T-helper 2 cell treated with Interferon-gamma antibody and Interleukin-4, amounts not matched to agents 5 μg/mL and 100 μg/mL, for 36 hours (primary cell): ENCODE measurements at places on chromosomes 3 and 15.

- no peaks in the 10 kb centered on the region for H3K27me3 ChIP-seq
- peaks cover 10% of the 10 kb centered on the region for H3K4me1 ChIP-seq
- H3K27ac ChIP-seq, result no peak overlapping the region
- DNase-seq, result no peak
Measured at GRCh38 chr3:132519914-132520313, 77.2 kb upstream of the ACKR4 start.

GRCh38 chr3:138326866-138327595, 2.6 kb downstream of the NME9 start:
- DNase-seq, result no peak
- H3K4me1 ChIP-seq, result peaks cover 35% of the 10 kb centered on the region
- no peak overlapping the region for H3K27ac ChIP-seq
- no peak overlapping the region for H3K4me3 ChIP-seq
- H3K27me3 ChIP-seq, result no peaks in the 10 kb centered on the region

DNA sequence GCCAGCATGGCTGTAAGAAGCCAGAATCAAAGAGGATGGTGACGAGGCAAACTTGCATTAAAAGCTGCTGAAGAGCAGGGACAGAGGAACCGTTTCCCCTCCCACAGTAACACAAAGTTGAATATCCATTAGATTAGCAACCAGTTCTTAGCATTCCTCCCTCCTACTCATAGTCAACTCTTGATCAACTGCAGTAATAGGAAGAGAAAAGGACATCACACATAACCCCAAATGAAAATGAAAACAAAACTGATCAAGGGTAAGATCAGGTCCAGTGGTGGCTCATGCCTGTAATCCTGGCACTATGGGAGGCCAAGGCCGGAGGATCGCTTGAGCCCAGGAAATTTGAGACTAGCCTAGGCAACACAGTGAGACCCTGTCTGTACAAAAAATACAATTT, 165.2 kb downstream of the GREM1 start:
- no peak overlapping the region for H3K27ac ChIP-seq
- no peak for DNase-seq
- H3K4me1 ChIP-seq, result no peaks in the 10 kb centered on the region
- no peaks in the 10 kb centered on the region for H3K36me3 ChIP-seq
- H3K27me3 ChIP-seq, result peaks cover 3% of the 10 kb centered on the region

DNA sequence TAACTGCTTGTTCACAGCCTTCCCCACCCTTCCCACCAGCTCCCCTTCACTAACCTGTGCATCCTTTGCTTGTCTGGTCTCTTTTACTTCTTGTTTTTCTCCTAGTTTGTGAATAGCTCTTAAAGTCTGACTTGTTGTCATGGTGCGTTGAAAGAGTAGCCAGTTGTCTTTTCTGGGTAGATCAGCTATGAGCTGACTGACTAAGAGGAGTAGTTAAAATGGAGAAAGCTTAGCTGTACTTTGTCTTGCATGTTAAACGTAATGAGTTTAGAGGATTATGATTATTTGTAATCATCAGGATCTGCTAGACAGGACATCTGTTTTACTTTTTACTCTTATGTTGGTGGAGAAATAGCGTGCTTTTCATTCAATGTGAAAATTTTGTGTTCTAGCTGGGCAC, 35.9 kb downstream of the ATP2C1 start:
- no peak overlapping the region for H3K27ac ChIP-seq
- no peaks in the 10 kb centered on the region for H3K27me3 ChIP-seq
- DNase-seq, result no peak

- no peaks in the 10 kb centered on the region for H3K4me1 ChIP-seq
- H3K27me3 ChIP-seq, result peaks cover 7% of the 10 kb centered on the region
- H3K4me3 ChIP-seq, result no peak overlapping the region
- no peak overlapping the region for H3K27ac ChIP-seq
- DNase-seq, result no peak
Measured at GRCh38 chr3:140432229-140432669, 245.6 kb upstream of the TRIM42 start.

DNA sequence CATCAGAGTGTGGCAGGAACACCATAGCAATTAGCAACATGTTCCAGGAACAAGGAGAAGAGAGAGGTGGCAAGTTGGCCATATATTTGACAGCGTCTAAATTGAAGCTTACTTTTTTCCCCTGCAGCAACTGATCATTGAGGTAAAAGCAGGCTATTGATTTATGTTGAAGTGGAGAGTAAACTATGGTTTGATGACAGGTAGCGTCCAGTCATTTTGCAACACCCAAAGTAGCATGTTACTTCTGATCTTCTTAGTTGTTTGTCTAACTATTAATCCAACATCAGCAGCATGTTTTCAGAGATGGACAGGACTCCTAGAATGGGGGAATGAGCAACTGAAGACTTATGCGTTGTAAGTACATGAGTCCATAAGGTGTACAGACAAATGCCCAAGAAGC, 225.8 kb downstream of the ZPLD1 start:
- DNase-seq, result no peak
- no peaks in the 10 kb centered on the region for H3K27me3 ChIP-seq
- no peak overlapping the region for H3K4me3 ChIP-seq
- H3K36me3 ChIP-seq, result no peaks in the 10 kb centered on the region
- H3K27ac ChIP-seq, result no peak overlapping the region

DNA sequence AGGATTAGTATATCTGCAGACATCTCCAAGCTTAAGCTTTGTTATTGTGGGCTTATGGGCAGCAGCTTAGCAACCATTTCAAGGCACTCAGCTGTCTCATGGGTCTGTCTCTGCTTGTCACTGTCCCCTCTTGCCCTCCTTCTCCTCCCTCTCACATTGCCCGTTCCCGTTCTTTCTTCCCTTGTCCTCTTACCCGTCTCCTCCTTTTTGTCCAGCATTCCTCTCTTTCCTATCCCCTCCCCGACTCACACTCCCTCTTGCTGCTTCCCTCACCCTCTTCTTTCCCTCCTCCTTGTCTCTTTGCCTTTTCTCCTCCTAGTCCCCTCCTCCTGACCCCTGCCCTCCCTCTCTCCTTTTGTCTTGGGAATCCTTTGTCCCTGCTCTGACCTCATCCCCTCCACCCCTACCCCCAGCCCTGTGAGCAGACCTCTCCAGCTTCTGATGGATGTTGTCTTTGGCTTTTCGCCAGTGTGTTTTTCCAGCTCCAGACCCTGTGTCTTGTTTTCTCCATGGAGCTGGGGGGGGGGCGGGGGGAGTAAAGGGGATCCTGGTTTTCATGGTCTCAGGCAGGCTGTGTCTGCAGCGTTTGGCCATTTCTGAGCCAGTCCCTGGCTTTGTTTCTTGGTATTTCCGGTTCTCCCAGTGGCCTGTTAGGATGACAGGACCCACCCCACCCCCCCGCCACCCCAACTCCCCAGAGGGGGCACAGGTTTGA, 47.9 kb upstream of the TRAK1 start:
- no peak for DNase-seq
- H3K4me1 ChIP-seq, result peaks cover 15% of the 10 kb centered on the region
- H3K27ac ChIP-seq, result no peak overlapping the region

- no peaks in the 10 kb centered on the region for H3K4me1 ChIP-seq
- peak within 1 kb of the TSS; percentile 22 for H3K4me3 ChIP-seq
- no peaks in the 10 kb centered on the region for H3K36me3 ChIP-seq
- peaks cover 51% of the 10 kb centered on the region for H3K27me3 ChIP-seq
Measured at GRCh38 chr15:69298697-69299441, at the start of gene PAQR5. PAQR5 (plus strand) TSS chr15:69298912; CDS start chr15:69360081, 61,169 bp downstream.

- H3K36me3 ChIP-seq, result peaks cover 20% of the 10 kb centered on the region
- H3K27me3 ChIP-seq, result no peaks in the 10 kb centered on the region
- H3K4me3 ChIP-seq, result no peak overlapping the region
- no peak overlapping the region for H3K27ac ChIP-seq
- H3K4me1 ChIP-seq, result peaks cover 9% of the 10 kb centered on the region
- no peak for DNase-seq
Measured at GRCh38 chr15:65900488-65900887, 31.2 kb downstream of the RAB11A start.

- no peaks in the 10 kb centered on the region for H3K27me3 ChIP-seq
- no peak overlapping the region for H3K27ac ChIP-seq
- no peak overlapping the region for H3K4me3 ChIP-seq
- no peak for DNase-seq
- H3K4me1 ChIP-seq, result peaks cover 2% of the 10 kb centered on the region
Measured at GRCh38 chr3:16723978-16724377, 118.8 kb upstream of the DAZL start.

DNA sequence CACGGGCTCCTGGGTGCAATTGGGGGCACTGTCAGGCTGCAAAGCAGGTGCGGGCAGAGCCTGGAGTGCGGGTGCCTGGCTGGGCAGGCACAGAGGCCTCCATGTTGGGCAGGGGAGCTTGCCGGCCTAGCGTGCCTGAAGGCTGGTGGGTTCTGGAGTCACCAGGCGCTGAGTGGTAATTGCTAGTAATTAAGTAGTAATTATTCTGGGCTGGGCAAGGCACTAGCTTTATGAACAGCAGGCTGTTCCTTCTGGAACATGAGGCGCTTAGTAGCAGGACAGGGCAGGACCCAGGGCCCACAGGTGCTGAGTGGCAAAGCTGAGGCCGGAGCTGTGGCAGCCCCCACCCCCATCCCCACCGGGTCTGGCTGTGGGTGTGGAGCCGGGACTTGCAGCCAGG, 25.3 kb downstream of the PLXNA1 start:
- no peak overlapping the region for H3K27ac ChIP-seq
- no peaks in the 10 kb centered on the region for H3K36me3 ChIP-seq
- H3K27me3 ChIP-seq, result no peaks in the 10 kb centered on the region
- no peaks in the 10 kb centered on the region for H3K4me1 ChIP-seq

- no peaks in the 10 kb centered on the region for H3K27me3 ChIP-seq
- peak overlapping the region; percentile 91 for H3K27ac ChIP-seq
- H3K4me1 ChIP-seq, result peaks cover 32% of the 10 kb centered on the region
- DNase-seq, result peak; percentile 53
- peaks cover 27% of the 10 kb centered on the region for H3K36me3 ChIP-seq
Measured at GRCh38 chr15:58748040-58748851, 1.3 kb downstream of the ADAM10 start.

DNA sequence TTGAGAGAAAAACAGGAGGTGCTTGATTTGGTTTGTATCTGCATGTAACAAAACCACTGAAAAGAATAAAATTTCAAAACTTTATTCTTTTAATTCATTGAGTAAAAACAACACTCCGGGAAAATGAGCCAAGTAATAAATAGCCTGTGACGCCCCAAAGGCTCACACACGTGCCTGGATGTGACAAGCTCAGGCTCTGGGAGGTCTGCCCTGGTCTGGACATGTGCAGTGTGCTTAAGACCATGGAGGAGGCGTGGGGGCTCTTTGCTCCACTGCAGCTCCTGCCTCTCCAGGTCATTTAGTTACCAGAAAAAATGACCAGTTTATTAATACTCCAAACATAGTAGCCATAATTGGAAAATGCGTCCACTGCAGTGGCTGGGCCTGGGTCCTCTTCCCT, 8.6 kb upstream of the NME9 start:
- no peaks in the 10 kb centered on the region for H3K36me3 ChIP-seq
- H3K27ac ChIP-seq, result no peak overlapping the region
- no peak for DNase-seq

DNA sequence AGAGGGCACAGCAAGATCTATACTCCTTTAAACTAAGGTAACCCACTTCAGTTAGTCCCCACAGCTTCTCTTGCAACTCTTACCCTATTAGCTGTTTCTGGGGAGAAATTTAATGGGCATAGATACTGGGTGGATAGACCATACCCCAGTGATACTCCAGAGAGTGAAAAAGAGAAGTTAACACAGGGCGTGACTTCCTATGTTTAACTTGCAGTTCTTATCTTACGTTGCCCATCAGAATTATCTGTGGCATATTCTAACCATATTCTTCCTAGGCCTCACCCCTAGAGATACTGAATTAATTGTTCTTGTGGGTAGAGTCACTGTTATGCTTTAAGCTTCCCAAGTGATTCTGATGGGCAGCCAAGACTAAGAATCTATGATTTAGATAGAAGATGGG, 485.4 kb upstream of the TPRG1 start:
- no peak overlapping the region for H3K27ac ChIP-seq
- peaks cover 22% of the 10 kb centered on the region for H3K4me1 ChIP-seq
- no peaks in the 10 kb centered on the region for H3K27me3 ChIP-seq
- no peak for DNase-seq
